Right hindlimb (tissue), 1 donor: ENCODE measurements at places on chromosomes 11 and 22.

DNA sequence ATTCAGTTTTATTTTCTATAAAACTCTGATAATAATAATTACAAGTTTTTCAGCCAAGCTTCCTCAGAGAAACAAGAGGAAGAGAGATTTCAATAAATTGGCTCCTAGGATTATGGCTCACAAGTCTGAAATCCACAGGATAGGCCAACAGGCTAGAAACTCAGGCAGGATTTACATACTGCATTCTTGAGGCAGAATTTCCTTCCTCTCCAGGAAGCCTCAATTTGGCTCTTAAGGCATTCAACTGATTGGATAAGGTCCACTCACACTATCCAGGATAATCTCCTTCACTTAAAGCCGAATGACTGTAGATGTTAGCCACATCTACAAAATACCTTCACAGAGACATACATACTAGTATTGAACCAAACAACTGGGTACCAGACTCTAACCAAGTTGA is 120.3 kb upstream of the FAT3 start:
- no peak for DNase-seq

DNA sequence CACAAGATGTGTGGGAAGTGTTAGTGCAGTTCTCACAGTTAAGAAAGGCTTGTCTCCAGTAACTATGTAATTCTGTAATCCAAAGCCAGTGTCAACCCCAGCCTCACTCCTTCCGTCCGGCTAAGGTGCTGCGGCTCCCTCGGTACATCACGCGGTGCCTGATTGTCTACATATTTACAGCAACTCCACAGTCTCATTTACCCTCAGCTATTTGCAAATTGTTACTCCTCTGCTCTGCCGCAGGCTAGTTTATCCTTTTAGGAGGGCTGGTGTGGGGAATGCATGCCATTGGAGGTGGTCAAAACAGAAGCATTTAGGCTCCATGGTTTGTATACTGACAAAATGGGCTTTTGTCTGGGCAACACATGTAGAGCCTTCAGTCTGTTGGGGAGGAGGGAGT is 358.3 kb downstream of the METTL15 start:
- DNase-seq: no peak

DNA sequence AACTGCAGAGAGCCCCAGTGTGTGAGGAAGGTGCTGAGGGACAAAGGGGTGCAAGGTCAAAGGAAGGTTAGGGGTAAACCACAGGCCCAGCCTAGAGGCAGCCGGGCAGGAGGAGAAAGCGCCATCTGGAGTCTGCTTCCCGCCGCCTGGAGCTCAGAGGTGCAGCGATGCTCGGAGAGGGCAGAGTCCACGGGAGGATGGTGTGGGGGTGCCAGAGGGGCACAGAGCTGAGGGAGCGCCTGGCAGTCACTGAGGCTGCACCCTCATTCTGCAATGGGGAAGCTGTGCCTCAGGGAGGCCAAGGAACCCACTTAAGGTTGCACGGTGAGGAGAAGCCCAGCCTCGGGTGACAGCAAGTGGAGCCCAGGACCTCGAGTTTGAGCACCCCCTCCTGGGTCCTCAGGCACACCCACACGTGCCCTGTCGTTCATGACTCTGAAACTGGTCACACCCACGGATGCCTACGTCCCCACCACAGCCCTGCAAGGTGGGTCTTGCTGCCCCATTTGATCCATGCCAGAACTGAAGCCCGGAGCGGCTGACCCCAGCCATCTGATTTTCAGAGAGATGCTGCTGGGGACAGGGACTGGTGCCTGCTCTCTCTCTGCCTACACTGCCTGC is 1.6 kb downstream of the IL2RB start:
- DNase-seq: no peak

- no peak for DNase-seq
These were observed 662.6 kb downstream of the METTL15 start for GRCh38 chr11:28770806-28771205.

GRCh38 chr11:41878095-41878494 is 418.6 kb upstream of the LRRC4C start:
- no peak for DNase-seq

- DNase-seq: no peak
These were observed 458.8 kb upstream of the CNTN5 start for GRCh38 chr11:98561877-98562395.

GRCh38 chr11:66684635-66685034 is 6.9 kb upstream of the RBM4B start:
- DNase-seq: no peak

DNA sequence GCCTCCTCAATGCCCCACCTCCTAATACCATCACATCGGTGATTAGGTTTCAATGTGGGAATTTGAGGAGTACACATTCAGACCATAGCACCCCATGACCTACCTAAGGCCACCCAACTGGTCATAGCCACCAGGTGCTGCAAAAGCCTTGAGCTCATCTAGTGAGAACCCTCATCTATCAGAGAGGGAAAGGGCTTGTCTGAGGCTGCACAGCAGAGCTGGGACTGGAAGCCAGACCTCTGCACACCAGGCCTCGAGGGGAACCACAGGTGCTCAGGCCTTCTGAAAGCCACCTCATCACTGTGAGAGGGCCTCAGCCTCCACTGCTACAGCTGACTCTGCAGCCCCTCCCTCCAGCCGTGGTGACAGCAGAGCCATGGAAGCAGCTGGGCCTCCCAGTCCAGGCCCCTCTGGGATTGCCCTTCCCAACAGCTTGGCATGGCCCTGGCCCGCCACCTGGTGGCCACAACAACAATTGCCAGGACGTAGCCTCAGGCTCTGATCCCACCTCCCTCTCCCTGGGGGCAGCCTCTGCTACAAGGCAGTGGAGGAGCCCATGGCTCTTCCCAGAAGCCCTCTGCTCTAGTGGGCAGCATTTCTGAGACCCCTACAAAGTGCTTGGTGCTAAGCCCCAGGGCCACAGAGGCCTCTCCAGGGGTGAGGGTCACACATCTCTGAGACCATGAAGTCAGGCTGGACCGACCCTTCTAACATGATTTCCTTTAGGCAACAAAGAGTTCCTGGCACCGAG is 41.0 kb upstream of the PRDM11 start:
- peak; percentile 92 for DNase-seq

DNA sequence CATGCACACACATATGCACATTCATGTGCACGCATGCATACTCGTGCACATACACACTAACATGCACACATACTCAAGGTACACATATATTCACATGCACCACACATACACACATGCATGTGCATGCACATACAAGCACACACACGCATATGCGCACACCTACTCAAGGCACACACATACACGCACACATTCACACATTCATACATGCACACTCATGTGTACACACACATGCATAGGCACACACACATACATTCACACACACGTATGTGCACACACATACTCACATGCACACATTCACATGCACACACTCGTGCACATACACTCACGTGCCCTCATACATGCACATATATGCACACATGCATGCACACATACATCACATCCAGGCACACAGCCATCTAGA is 489.0 kb downstream of the MN1 start:
- no peak for DNase-seq

DNA sequence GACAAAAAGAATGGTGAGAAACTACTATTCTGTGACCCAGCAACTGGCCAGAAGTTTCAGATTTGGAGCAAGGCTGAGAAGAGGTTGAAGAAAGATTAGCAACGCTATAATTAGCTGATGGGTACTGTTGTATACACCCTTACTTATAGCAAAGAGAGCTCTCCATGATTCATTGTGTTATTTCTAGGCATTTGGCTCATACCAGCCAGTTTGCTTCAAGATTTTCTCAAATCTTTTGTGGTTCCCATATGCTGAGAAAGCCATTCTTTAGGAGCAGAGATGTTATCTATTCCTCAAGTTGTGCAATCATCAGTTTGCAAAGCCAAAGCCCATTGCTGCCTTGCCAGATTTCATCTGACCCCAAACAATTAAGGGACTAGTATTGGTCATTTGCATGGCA is 179.4 kb downstream of the ETS1 start:
- no peak for DNase-seq

GRCh38 chr11:10454878-10455631 is at the start of gene AMPD3:
Gene AMPD3 (plus strand): TSS chr11:10455264. CDS start chr11:10461520, 6,256 bp downstream.
- peak; percentile 70 for DNase-seq

GRCh38 chr11:76288166-76288980 is 82.1 kb upstream of the WNT11 start:
- no peak for DNase-seq

DNA sequence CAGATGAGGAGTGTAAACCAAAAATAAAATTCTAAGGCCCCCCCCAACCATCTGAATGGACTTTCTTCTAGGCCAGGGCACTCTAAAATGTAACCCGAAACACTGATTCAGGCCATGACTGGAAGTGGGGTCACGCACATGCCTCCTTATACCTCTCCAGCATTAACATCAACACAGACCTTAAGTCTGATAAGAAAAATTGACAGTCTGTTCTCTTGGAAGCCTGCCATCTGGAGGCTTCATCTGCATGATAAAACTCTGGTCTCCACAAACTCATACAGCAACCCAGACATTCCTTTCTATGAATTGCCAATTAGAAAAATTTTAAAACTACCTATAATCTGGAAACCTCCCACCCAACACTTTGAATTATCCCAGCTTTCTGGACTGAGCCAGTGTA is 3.9 kb upstream of the SERGEF start:
- DNase-seq: no peak

DNA sequence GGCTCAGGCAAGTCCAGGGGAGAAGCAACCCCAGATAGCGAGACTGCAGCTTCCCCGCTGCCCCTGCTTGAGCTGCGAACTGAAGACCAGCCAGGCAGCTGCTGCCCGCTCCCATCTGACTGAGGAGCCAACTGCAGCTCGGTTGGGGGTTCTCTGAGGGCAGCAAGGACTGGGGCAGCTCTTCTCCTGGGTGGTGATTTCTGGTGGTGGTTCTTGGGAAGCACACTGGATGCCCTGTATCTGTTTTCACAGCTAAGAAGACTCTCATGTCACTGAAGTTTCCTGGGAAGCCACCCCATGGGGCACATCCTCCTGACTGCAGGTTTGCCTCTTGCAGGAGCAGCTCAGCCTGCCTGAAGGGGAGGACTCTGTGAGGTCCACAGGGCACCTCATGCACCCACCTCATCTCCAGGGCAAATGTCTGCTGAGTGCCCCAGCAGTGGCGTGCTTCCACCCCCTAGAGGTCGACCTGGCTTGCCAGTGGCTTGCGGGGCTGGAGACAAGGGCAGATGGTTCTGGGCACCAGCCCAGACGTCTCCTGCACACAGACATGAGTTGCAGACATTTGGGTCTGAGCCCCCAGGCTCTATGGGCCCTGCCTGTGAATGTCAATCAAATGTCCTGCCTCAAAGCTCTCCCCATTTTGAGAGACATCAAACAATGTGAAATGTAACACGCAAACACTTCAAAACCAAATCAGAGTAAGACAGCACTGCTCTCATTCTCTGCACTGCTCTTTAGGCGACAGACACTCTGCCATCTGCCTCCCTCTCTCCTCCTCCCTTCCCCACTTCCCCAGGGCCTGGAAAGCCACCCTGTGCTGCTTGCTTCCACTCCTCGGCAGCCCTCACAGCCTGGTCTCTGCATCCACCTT is 800.9 kb downstream of the BRD1 start:
- no peak for DNase-seq

DNA sequence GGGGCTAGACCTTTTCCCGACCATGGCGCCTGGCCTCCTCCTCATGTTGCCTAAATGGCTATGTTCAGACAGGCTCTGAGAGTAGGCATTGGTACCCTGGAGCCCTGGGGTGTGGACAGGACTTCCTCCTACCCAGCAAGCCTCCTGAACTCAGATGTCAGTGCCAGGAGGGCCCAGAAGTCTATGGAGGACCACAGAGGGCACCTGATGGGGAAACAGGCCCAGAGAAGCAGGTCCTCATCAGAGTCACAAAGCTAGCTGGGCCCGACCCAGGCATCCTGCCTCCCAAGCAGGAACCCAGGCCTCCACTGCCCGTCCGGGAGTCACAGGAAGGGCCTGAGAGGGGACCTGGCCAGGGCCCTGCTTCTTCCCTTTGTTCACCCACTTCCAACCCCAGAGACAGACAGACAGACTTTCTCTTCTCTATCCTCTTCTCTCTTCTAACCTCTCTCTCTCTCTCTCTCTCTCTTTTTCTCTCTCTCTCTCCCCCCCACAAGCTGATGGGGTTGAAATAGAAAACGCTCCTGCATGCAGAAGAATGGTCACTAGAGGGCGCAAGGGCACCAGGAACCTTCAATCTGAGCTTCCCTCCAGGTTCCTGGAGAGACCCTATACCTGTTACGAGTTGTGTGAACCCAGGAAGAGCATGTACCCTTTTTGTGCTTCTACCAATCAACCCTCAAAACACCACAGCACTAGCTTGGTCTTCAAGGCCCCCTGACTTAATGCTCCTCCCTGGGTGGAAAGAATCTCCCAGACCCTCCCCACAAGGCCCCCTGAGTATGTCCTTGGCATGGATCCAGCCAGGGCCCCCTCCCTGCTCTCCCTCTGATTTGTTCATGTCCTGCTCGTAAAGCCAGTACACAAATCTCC is 27.1 kb downstream of the ARAP1 start:
- DNase-seq: peak; percentile 84

DNA sequence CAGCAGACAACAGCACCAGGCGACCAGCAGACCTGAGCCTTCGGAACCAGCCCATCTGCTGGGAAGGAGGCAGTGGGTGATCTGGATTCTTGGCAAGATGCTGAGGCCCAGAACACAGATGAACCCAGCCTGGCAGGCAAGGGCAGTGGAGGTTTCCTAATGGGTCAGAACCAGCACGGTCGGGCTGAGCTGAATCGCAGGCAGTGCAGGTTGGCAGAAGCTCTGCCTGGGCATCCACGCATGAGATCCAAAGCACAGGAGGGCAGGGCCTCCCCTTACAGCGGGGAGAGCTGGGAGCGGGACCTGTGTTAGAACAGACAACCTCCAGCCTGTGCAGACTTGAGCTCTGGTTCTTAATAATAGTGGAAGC is 47.5 kb downstream of the DSCAML1 start:
- DNase-seq: no peak

- no peak for DNase-seq
These were observed 44.7 kb downstream of the CADM1 start for GRCh38 chr11:115459563-115459962.

GRCh38 chr22:20885017-20885556 is 26.3 kb downstream of the SNAP29 start:
- no peak for DNase-seq

GRCh38 chr11:64268893-64269539 is 15.4 kb downstream of the BAD start:
- DNase-seq: no peak

GRCh38 chr22:39482768-39483167 is 19.3 kb upstream of the MIEF1 start:
- DNase-seq: no peak

GRCh38 chr11:82969811-82970210 is 68.3 kb downstream of the DDIAS start:
- no peak for DNase-seq

DNA sequence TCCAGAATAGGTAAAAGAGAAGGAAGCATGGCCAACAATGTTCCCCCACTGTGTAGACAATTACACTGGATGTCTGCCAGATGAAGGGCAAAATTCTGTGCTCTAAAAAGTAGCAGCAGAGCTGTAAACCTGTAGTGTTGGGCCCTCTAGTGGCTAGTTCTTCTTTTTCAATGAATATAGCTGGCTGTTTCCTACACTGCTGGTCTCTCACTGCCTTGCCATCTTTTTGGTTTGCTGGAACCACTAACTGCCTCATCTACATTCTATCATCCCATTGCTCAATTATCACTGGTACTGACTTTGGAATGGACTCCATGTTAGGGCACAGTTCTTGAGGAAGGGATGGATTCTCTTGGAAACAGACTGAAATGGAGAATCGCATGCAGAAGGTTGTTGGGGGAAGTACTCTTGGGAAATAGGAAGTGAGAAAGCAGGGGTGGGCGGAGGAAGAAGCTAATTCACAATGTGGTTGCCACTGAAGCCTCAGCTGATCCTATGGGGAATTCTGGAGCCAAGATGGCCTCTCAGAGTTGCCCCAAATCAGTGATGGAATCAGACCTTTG is 17.9 kb downstream of the KCNE3 start:
- peak; percentile 59 for DNase-seq
